Stimulated activated CD4-positive, alpha-beta T cell treated with anti-CD3 and anti-CD28 coated beads, Interleukin-1b, Interleukin-23, amount 100 ng/mL, for 1 hour (primary cell): ENCODE measurements at places on chromosomes 1 and 21.

- DNase-seq, result no peak
These were observed 14.0 kb downstream of the SDC3 start for GRCh38 chr1:30894508-30894973.

DNA sequence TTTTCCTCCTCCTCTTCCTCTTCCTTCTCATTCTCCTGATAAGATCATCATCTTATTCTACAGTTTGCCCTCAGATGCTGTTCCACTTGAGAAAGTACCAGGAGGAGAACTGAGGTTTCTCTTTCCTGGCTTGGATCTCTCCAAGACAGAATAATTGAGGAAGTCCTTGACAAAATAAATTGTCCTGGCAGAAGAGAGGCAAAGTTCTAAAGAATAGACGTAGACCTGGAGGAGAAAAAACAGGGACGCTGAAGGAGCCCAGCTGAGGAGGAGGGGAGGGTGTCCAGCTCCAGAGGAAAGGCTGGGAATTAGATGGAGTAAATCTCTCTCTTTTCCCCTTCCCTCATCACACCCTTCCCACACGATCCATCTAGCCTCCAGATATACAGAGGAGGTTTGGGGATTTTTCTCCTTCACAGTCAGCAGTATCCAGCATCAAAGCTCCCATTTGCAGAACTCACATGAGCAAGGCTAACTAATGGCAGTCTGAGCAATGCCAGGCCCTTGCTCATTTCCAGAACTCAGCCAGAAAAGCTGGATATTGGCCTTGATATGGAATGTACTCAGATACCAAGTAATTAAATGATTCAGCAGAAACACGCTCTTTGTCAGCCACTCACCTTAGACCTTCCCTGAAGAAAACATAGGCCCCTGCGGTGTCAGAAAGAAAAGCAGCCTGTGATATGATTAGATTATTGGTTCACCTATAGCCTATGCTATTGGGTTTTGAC is 5.1 kb upstream of the GNG12 start:
- no peak for DNase-seq

DNA sequence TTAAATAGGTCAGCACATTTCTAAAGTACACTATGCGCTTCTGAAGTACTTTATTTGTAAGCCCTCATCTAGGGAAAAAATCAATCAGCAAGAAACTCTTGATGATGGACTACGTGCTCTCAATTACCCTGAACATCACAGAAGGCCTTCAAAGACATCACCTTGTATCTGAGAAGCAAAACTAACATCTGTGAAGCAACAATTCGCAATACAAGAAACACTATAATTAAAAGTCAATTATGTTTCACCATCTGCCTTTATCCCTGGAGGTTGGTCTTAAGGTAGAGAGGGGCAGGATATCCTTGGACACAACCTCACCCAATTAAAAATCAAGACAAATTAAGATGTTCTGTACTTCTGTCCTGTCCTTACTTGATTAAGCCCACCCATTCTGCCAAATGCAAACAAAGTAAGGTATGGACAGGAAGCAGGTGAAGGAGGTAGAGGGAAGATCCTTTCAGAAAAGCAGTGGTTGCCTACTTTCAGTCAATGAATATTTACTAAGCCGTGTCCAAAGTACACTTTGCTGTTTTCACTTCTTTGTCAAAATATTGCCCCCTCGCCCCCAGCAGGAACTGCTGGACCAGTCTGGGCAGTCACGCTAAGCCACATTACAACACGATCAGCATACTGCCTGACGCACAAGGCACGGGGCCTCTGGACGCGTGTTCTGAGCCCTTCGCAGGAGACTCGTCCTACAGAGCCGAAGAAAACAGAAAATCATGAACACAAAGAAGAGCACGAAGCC is 887 bp downstream of the SLC19A2 start:
- DNase-seq, result no peak

GRCh38 chr1:99548943-99549605 is 96.8 kb upstream of the PALMD start:
- no peak for DNase-seq

- DNase-seq, result no peak
These were observed 6.2 kb upstream of the BTG2 start for GRCh38 chr1:203299169-203299568.

DNA sequence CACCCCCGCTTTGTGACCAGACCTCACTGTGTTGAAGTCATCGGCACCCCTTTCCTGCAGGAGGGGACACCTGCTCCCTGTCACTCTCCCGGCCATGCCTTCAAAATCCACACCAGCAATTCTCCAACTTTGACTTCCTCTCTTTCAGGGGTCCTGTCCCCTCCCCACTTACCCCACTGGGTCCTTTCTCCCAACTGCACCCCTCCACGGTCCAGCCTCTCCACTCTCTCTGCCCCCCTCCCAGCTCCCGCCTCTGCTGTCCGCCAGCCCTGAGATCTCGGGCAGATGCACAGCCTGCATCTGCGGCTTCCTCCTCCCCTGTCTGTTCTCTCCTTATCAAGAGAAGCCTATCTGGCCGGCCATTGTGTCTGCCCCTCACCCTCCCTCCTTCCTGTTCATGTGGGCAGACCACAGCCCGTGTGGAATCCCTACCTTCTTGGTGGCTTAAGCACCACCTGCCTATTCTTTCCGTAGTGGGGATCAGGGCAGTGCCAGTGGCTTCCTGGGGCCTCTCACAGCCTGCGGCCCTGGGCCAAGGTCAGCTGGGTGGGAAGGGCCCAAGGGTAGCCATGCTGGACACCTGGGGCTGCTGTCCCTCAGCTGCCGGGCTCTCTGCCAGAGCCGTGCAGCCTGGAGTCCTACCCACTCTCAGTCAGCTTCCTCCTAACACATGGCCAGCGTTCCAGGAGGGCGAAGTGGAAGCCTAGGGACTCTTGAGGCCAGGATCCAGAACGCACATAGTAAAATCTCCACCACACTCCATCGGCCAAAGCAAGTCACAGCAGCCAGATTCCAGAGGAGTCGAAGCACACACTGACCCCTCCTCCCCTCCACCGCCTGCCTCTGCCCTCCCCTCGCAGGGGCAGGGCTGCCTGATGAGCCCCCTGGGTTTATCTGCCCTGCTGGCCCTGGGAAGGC is 5.1 kb upstream of the HES4 start:
- no peak for DNase-seq
